ENCODE measurements at places on chromosomes 4 and X.

GRCh38 chr4:72875545-72875944 lies 194.0 kb downstream of the COX18 start:
- no peak for DNase-seq

DNA sequence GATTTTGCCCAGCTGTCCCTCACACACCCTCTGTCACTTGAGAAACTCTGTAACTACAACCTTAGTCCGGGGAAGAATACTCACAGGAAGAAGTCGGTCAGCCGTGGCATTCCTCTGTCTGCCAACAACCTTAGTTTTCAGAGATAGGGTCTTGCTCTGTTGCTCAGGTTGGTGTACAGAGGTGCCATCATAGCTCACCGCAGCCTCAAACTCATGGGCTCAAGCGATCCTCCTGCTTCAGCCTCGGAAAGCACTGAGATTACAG lies 12.2 kb upstream of the SPCS3 start:
- no peak for DNase-seq

DNA sequence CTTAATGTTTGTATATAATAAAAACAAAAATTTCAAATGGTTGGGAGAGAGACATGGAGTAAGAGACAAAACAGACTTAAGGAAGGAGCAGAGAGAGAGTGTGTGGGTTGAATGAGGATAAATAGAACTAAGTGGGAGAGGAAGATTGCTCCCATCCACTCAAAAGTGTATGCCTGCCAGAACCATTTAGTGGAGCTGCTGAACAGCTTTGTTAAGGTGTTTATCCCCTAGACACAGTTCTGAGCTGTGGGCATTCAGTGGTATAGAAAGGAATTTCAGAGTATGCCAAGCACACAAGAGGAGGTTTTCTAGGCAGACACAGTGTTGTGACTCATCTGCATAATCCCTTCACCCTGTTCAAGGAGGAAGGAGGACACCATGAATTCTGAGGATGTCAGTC lies 508.6 kb upstream of the EPHA5 start:
- no peak for DNase-seq

DNA sequence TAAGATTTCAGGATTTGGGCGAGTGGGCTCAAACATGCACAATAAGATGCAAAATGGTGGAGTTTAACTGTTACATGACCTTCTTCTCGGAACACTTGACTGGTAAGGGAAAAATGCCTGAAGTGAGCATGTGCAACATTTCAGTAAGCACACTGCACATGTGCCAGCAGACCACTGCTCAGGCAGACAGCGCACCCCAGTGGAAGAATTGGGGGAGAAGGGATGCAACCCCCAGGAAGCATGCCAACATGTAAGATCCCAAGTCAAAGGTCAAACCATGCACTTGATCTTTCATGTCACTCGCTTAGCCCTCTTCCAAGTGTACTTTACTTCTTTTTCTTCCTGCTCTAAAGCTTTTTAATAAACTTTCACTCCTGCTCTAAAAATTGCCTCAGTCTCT lies 256.3 kb downstream of the CENPC start:
- no peak for DNase-seq

GRCh38 chr4:153758688-153759406 lies 977 bp downstream of the RNF175 start:
- no peak for DNase-seq

GRCh38 chrX:152725409-152725808 lies 8.1 kb downstream of the CSAG1 start:
- DNase-seq, result no peak

DNA sequence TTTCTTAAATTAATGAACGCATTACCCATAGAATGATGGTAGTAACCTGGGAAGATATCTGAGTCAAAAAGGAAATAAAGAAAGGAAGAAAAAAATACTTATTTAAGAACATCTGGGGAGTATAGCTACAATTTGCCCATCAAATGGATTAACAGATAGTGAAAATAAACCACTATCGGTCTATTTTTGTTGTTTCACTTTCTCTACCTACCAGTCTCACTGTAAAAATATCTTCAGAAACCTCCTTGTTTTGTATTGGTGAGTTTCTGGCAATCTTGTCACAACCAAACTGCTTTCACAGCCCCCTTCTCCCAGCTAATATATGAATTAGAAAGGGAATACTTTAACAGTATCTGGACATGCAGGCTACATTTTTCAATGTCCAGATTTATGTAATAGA lies 783.5 kb downstream of the STPG2 start:
- no peak for DNase-seq

- peak; percentile 64 for DNase-seq
Observed at GRCh38 chr4:110196206-110196870, 2.1 kb downstream of the ELOVL6 start.

DNA sequence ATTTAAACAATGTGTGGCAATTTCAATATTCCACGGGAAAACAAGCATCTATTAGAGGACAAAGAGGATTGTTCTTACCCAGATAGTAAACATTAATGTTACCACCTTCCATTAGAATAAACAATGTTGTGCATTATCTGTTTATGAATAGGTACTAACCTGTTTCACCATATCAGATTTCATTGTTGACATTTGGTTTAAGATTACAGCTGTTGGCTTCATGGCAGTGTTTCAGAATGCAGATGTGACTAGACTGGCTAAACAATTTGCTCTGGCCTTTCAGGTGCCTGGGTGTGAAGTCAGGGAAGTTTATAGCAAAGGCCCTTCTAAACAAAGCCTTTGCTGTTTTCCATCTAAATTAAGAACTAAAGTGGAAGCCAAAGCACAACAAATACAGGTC lies 464.7 kb upstream of the FAM47C start:
- no peak for DNase-seq

DNA sequence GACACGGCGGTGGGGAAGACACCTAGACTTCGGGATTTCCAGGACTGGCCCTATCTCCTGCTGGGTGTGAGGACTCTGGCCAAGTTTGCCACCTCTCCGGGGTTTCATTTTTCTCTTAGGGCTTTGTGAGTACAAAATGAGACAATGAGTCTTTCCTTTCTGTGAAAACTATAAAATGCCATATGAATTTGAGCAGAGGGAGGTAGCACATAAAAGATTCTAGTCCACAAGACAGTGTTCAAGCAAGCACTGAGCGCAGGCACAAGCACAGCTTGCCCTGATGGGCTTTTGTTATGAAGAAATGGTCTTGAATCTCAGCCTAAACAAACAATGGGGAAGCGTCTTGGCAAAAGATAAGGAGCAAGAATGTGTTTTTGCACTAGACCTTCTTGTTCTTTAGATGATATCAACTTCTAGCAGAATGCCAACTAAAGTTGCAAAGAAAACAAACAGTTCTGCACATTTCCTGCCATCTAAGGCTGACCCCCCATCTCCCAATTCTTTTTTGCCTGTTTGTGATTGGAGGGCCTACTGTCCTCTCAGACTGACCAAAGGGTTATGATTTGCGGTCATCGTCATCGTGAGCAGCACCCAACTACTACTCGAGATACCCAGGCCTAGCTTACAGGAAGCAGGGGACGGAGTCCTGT lies 73.0 kb upstream of the ZNF518B start:
- no peak for DNase-seq

- peak; percentile 49 for DNase-seq
Observed at GRCh38 chrX:119507206-119507605, 39.0 kb downstream of the SLC25A5 start.

DNA sequence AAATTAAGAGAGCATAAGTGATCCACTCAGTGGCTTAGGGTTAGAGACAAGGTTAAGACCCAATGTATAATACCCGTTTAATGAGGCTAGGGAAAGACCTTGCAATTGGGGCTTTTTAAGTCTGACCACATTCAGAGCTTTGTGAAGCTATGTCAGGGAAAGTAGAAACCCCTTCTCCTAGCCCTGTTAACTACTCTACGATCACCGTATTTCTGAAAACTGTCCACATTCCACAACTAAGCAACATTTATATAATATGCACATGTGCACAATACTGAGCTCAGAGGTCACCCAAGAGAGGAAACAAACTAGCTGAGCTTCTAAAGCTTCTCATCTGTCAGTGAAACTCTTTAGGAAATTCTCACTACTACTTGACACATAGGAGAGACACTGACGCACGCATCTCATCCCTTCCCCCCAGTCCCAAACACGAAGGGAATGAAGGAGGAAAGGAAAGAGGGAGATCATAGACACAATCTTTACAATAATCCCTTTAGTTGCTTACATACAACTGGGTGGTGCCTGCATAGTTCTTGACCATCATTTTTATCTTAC lies 56.2 kb downstream of the METTL14 start:
- DNase-seq, result no peak

DNA sequence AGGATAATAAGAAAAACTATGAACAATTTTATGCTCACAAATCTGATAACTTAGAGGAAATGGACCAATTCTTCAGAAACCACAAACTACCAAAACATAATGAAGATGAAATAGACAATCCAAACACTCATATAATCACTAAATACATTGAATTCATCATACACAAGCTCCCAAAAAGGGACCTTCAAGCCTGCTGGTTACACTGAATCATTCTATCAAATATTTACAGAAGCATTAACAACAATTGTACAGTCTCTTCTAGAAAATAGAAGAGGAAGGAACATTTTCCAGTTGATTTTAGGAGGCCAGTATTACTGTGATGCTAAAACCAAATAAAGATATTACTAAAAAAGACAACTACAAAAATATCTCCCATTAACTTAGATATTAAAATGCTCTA lies 88.3 kb downstream of the IL15 start:
- DNase-seq, result no peak

GRCh38 chrX:34884817-34885216 lies 57.8 kb upstream of the FAM47B start:
- DNase-seq, result no peak

GRCh38 chr4:40910706-40911105 lies 161.0 kb downstream of the NSUN7 start:
- no peak for DNase-seq

GRCh38 chr4:61254406-61254805 lies 54.3 kb downstream of the ADGRL3 start:
- DNase-seq, result no peak

DNA sequence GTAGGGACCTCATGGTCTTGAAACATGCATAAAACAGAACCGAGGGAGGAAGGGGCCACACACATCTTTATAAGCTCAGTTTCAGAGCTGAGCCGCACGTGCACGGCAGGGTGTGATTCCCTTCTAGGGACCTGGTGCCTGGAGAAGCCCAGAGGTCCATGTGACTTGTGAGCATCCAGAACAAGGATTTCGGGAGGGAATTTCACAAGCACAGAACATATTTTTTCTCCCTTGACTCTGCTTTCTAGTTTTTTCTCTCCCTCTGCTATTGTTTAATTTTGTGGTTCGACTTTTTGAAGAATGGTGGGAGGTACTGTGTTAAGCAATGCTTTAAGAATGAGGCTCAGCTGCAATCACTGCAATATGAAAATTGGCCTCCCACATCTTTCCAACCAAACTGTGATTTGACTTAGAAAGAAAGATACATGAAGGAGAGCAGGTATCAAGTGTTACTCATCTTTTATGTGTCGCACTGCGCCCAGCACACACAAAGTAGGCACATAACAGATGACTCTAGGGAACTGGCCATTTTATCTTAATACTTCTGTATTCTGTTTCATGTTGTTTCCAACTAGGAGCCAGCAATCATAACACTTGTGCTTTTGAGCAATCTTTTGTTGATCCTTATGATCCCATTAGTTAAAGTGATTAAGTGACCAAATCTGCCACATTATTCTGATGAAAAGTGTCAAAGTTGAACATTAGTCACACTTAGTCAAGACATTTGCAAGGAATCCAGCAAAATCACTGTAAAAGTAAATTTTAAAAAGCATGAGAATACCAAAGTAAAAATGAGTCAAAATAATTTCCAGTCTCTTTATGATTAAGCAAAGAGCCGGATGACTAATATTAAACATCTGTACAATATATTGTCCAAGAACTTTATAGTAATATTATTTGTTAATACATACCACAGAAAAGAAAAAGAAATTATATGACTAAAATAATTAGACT lies 86.4 kb downstream of the SHISA3 start:
- DNase-seq, result no peak

DNA sequence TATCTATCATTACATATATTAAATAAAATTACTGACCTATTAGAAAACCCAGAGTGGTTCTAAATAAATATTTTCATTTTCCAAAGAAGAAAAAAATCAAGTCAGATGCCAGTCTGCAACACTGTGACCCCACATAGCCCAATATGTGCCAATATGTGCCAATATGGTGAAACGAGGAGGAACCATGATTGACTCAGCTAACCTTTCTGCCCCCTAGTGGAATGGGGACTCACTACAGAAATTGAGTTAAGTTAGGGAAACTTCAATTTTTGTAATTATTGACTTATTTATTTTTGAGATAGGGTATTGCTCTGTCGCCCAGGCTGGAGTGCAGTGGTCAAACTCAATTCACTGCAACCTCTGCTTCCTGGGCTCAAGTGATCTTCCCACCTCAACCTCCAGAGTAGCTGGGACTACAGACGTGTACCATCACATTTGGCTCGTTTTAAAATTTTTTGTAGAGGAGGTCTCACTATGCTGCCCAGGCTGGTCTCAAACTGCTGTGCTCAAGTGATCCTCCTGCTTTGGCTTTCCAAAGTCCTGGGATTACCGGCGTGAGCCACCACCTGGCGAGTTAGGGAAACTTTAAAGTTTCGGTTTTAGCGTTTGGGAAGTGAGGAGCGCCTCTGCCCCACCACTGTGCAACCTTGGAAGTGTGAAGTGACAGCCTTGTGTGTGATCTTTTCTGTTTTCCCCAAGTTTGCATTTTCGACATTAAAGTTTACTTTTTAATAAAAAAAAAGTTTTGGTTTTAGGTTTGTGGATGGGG lies 116.8 kb upstream of the SHISA3 start:
- DNase-seq, result no peak

GRCh38 chrX:31516527-31516926 lies 444.7 kb upstream of the FTHL17 start:
- no peak for DNase-seq

GRCh38 chr4:7332216-7333023 lies 102.3 kb downstream of the PSAPL1 start:
- DNase-seq, result no peak

- no peak for DNase-seq
Observed at GRCh38 chr4:183321516-183321915, 710 bp downstream of the CLDN24 start.

GRCh38 chr4:99383833-99384392 lies 31.4 kb upstream of the ADH1C start:
- peak; percentile 83 for DNase-seq

DNA sequence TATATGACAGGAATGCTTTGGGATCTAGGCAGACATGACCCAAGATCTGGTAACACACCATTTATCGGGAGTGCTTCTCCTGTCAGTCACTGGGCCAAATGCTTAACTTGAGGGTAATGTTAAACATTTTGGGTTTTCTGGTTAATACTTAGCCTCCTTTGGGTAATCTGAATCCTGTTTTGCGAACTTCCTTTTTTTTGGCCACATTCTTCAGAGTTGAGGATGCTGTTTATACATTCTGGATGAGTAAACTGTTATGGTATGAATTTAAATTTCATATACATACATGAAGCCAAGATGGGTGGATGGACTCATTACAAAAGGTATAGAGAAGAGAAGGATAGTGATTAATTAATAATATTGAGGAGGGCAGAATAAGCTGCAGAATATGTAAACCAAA lies 36.1 kb downstream of the MID1IP1 start:
- no peak for DNase-seq

DNA sequence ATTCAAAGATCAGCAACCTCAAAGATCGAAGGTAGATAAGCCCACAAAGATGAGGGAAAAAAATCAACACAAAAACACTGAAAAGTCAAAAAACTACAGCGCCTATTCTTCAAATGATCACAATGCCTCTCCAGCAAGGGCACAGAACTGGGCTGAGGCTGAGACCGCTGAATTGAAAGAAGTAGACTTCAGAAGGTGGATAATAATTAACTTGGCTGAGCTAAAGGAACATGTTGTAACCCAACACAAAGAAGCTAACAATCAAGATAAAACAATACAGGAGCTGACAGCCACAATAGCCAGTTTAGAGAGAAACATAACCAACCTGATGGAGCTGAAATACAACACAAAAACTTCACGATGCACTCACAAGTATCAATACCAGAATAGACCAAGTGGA lies 231.1 kb downstream of the STPG2 start:
- DNase-seq, result no peak
